ENCODE measurements at places on chromosomes 6 and 20.

GRCh38 chr6:166608774-166609173 lies 18.3 kb downstream of the RPS6KA2 start:
- DNase-seq = no peak

- no peak for DNase-seq
Observed at GRCh38 chr20:9186396-9186795, 117.5 kb downstream of the PLCB4 start.

- no peak for DNase-seq
Observed at GRCh38 chr6:203661-204060, 88.6 kb upstream of the DUSP22 start.

DNA sequence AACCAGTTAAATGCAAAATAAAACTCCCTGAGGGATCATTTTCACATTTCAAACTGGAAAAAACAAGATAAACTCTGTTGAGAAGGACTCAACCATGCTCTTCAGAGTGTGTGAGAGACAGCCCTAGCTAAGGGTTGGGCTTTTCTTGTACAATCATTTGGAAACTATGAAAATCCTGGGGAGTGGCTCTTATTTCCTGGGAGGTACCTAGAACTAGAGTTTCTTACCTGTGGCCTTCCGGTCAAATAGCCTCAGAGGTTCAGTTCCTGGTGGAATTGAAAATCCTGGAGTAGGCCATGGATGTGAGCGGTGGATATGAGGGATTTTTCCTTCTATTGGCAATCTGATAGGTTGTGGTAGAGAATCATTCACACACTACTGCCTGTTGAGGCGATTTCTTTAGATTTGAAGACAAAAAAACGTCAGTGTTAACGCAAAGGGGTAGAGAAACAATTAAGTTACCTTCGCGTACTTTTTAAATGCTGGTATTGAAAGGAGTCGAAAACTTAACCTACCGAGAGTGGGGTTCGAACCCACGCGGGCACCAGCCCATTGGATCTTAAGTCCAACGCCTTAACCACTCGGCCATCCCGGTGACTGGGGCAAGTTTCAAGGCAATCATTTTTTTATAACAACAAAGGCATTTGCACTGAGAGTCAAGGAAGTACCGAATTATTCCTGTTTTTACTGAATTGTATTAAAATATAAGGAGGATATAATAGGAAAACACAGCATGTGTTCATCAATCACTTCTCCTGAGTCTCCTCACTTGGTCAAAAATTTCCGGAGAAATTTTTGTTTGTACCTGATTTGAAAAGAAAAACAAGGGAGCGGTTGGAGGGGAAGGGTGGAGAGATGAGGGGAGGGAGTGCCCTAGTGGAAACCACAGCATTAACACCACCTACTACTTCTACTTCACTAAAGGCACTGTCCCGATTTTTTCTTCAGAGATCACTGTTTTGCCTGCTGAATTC lies 191.3 kb downstream of the OR2B2 start:
- DNase-seq = no peak

DNA sequence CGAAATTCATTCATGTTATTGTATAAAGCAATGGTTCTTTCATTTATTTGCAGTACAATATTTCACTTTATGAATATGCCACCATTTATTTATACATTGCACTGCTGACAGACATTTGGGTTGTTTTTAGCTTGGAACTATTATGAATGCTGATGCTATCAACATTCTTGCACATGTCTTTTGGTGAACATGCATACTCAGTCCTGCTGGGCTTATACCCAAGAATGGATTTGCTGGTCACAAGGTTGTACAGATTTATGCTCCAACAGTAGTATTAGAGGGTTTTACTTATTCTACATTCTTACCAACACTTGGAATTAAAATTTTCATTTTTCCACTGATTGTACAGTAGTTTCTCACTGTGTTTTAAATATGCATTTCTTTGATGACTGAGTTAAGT lies 126.2 kb downstream of the PTPRK start:
- DNase-seq = no peak

GRCh38 chr6:10332111-10332510 lies 82.8 kb downstream of the TFAP2A start:
- DNase-seq = no peak

DNA sequence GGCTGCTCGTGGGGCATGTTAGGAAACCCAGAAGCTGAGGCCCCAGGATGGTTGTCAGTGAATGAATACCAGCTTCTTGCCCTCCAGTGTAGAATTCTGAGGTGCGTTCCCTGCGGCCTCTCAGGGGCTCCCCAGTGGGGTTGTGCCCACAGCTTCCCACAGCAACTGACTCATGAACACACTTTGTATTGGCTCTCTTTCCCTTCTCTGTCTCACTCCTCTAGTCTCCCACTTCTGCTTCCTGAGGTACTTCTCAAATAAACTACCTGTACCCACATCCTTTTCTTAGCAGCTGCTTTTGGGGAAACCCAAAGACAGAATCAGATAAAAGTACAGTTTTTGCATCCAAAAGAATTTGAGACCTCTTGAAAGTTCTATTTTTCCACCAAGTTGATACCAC lies 107.7 kb upstream of the JAG1 start:
- DNase-seq = no peak

GRCh38 chr20:62830821-62831220 lies 14.0 kb downstream of the COL9A3 start:
- no peak for DNase-seq

DNA sequence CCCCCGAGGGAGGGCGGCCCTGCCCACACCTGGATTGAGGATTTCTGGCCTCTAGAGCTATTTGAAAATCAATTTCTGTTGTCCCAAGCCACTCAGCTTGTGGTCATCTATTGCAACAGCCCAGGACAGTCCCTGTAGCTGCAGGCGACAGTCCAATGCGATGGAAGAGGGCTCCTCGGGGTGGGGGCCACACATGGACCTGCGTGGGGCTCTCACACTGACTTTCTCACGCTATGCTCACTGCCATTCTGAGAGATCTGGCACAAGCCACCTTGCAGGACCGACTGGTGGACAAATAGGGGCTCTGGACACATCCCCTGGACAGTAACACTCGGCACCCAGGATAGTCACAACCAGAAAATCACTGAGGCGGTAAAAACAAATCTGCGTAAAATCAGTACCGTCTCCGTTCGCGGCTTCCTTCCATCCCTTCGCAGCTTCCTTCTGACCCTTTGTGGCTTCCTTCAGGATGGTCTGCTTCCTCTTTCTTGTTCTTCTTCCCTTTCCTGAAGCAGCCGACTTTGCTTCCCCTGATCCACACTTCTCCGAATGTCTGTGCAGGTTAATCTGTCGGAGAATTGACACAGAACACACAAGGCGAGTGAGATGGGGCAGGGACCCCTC lies 21.8 kb downstream of the CTCFL start:
- DNase-seq = no peak

DNA sequence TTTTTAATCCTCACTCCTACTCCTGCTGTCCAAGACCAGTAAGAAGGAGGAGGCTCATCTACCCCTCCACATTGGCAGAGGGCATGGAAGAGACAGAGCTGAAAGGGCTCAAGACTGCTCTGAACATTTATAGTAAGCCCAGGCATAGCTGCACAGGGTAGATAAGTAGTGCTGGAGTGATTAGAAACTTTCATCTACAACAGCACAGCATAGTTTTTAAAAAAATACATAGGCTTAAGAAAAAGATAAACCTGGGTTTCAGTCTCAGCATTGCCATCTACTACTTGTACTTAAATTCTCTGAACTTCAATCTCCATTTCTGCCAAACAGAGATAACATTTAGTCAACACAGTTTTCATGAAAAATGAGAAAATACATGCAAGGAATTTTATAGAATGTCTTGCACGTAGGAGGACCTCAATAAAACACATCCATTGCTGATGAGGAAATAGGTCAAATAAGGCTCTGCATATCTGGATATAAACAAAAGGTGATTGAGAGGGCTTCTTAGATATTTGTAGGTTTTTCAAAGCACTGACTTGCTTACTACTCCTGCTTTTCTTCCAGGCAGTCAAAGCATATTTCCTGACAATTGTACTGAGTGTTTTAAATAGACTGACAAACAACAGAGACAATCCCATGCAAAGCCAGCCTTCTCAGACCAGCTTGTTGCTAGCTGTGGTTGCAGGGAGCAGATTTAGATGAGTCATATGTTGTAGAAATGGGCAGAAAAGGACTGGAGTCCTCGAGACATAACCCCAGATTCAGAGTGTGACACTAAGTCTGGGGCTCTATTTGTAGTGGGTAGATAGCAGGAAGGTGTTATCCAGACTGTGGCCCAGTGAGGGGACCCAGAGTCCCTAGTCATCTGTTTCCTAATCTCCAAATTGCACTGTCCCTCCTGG lies 107.4 kb upstream of the TAB2 start:
- no peak for DNase-seq

GRCh38 chr20:34256629-34257124 lies 15.5 kb downstream of the ASIP start:
- DNase-seq = no peak

DNA sequence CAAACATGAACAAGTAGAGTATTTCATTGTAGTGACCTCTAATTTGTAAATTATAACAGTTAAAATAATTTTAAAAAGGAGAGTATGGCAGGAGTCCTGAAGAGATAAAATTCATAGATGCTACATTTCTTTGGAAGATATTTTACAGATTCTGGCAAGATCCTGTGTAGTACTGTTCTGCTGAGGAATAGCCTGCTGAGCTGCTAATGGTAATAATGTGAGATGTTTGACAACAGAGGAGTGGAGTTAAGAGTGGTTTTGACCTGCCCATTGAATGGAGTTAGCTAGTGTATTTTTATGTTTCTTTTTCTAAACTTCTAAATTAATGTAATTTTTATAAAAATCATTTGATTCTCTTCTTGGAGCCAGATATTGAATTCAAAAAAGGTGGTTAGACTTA lies 11.8 kb downstream of the CLVS2 start:
- no peak for DNase-seq

- no peak for DNase-seq
Observed at GRCh38 chr6:132964868-132965382, 150.6 kb downstream of the RPS12 start.

GRCh38 chr20:37375227-37375626 lies 29.3 kb downstream of the SRC start:
- no peak for DNase-seq

DNA sequence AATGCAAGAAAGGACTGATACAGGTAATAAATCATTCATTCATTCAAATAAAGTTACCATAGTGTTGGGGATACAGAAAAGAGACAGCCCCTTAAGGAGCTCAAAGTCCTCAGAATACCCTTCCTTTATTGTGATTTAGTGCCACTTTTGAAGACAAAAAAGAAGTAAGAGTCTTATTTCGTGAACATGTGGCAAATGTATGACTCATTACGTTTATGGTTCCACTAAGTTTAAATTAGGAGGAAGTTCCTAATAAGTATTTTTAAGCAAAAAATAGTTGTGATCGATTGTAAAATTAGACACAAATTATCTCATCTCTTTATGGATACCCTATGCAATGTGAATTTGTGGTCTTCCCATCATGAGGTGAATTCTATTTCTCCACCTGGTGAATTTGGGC lies 38.5 kb upstream of the GCLC start:
- DNase-seq = no peak

DNA sequence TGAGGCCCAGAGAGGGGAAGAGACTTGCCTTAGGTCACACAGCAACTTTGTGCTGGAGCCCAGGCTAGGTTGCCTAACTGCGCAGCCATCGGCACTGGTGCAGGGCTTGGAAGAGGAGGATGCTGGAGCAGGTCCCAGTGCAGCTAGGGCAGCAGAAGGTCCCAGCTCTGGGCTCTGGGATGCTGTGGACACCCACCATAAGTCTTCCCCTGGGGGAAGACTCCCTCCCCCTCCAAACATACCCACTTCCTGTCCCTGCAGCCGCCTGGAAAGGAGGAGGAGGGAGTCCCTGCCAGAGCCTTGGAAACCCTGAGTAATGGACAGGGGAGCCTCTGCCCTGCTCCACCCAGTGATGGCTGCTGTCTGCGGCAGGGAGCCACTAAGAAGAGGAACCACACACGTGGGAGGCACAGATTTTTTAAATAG lies 93.6 kb downstream of the NCR2 start:
- DNase-seq = no peak

GRCh38 chr20:18987781-18988360 lies 174.3 kb downstream of the SCP2D1 start:
- no peak for DNase-seq

- no peak for DNase-seq
Observed at GRCh38 chr6:84018453-84019061, 15.0 kb upstream of the MRAP2 start.

DNA sequence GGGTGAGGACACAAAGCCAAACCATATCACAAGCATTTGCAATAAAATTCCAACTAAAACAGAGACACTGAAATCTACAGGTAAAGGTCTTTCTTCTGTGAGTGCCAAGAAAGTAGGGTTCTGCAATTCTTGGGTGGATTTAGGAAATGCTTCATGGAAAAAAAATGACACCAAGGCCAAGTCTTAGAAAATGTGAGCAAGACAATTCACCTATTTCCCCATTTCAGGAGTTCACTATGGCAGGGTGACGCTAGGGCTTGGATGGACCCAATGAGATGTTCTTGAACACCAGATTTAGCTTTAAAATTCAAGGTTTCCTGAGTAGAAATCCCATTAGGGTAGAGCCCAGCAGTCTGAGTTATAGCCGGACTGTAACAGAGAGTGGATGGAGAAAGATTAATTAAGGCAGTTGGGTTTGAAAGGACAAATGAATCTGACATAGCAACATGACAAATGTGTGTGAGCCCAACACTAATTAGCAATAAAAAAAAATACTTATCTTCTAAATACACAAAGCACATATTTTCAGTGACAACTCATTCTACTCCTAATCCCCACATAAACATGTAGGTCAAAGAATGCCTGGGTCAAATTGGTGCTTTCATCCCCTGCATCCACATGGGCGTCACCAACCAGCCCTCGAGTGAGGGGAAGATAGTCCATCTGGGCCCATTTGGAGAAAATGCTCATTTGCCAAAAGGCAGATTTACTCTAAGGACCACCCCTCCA lies 180.4 kb upstream of the JARID2 start:
- no peak for DNase-seq

DNA sequence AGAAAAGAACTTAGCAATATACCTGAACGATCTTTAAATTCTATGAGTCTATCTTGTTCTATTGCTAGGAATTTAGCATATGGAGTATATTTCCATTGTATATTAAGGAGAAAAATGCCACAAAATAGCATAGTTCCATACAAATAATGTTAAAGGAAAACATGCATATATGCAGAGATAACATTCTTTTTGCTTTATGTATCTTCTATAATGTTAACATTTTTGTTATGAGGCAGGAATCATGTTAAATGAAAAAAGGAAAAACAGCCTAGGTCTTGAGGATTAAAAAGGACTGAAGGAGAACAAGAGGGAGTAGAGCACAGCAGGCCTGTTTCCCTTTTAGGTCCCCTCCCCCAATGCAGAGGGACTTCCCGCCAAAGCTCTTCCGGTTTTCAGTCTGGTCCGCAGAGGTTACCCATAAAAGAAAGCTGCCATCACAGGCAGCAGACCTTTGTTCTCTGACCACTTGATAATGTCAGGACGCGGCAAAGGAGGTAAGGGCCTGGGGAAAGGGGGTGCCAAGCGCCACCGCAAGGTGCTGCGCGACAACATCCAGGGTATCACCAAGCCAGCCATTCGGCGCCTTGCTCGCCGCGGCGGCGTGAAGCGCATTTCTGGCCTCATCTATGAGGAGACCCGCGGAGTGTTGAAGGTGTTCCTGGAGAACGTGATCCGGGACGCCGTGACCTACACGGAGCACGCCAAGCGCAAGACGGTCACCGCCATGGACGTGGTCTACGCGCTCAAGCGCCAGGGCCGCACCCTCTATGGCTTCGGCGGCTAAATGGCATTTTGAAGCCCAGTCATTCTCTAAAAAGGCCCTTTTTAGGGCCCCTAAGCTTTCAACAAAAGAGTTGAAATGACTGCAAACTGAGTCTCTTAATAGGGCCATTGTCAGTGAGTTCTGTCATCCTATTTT lies 108.4 kb upstream of the PRSS16 start:
- no peak for DNase-seq

- no peak for DNase-seq
Observed at GRCh38 chr6:44315516-44315915, 2.4 kb upstream of the AARS2 start.

GRCh38 chr6:44297063-44298038 lies 15.8 kb downstream of the AARS2 start:
- no peak for DNase-seq

Measured in dorsolateral prefrontal cortex (tissue), 122 donors.